IPS-NIHi11 (cell line): ENCODE measurements at places on chromosomes 2 and 18.

DNA sequence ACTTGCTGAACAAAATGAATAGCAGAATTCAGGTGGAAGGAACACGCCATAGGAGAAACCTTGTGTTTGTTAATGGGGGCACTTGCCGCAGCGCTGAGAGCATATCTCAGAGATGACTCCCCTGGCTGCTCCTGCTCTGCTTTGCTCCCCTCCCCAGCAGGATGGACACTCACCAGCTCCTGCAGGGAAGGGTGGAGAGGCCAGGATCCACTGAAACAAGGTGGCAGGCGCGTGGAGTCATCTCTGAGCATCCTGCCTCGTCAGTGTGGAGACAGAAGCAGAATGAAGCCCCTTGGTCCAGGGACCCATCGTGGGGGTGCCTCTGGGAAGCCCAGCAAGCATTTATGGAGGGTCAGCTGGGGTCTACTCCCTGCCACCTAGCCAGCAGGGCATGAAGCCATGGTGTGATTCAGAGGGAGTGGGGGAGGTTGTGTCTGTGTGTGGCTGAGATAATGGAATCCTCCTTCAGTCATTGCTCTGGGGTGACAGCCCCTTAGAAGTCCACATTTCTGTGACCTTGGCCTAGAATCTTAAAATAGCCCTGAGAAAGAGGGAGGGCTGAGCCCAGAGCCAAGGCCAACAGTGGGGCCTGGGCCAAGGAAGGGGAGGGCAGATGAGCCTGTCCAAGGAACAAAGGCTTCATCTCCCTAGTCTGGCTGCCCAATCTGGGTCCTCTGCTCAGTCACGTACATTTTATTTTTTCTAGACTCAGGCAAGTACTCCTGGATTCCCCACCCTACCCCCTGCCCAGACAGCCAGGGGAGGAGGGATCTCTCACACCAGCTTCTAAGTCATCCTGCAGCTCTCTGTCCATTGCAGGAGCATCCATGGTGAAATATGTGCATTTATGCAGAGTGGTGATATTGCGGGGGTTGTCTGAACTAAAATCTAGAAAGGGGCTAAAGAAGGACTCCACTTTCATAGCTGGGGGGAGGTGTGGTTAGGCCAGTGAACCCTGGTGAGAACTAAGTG, 215.4 kb downstream of the ZBTB7C start:
- no peak for DNase-seq

- DNase-seq, result no peak
Measured at GRCh38 chr18:48048251-48048650, 117.8 kb upstream of the SMAD2 start.

DNA sequence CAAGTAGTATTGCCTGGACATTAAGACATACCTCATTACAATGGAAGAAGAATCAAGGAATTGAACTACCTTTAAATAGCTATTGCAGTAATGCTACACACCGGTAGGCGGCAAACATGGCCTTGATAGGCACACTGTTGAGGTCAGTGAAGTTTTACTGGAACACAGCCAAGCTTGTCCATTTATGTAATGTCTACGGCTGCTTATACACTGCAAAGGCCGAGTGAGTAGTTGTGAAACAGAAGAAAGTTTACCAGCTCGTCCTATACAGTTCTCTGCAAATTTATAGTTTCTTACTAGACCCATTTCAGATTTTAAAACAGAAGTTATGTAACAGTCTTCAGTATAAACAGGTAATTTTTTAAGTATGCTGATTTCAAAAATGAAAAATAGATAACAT, 38.8 kb downstream of the PPP4R1 start:
- DNase-seq, result peak; percentile 60

GRCh38 chr2:26072925-26073768, 39.3 kb downstream of the RAB10 start:
- DNase-seq, result peak; percentile 14

GRCh38 chr2:111118981-111119821, 1.5 kb upstream of the BCL2L11 start:
- DNase-seq, result no peak

- DNase-seq, result no peak
Measured at GRCh38 chr18:75297731-75298130, 87.1 kb downstream of the TSHZ1 start.

GRCh38 chr2:164843346-164843911, 1.8 kb upstream of the COBLL1 start:
- no peak for DNase-seq
